Hypothalamus (tissue), 51 donors: ENCODE measurements at places on chromosomes 6 and 20.

DNA sequence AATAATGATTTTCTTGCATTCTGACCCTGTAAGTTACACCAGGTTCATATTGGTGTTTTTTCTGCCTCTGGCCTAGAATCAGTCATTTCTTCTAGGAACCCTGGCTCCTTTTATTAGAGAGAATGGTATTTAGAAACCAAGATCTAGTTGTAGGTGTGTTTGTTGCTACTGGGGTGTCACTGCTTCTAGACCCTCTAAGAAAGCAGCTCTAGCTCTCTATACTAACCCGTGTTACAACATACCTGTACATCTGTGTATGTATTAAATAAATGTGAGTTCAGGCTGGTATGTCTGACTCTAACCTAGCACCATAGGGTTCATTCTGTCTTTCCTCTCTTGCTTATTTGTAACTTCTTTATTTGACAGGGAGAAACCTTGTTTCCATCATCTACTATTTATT lies 16.8 kb downstream of the SENP6 start:
- no peak for DNase-seq

GRCh38 chr6:3723966-3724365 lies 27.5 kb downstream of the PXDC1 start:
- DNase-seq: no peak

DNA sequence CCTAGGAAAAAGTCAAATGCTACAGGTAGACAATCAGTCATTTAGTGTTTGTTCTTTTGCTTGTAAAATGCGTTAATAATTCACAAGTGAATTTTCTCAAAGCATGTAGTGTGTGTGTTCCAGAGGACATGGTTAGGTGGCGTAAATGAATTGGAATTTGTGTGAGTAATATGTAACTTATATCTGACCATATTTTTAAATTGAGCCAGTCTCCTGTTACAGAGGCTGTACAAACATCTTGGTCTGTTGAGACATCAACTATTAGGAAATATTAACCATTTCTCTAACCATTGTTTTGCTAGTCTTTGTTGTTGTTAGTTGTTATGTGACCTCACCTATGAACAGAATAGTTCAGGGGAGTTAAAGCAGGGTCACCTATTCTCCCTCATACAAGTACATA lies 22.7 kb downstream of the MCM8 start:
- no peak for DNase-seq

- no peak for DNase-seq
Observed at GRCh38 chr20:32139947-32140346, 30.4 kb downstream of the TM9SF4 start.

DNA sequence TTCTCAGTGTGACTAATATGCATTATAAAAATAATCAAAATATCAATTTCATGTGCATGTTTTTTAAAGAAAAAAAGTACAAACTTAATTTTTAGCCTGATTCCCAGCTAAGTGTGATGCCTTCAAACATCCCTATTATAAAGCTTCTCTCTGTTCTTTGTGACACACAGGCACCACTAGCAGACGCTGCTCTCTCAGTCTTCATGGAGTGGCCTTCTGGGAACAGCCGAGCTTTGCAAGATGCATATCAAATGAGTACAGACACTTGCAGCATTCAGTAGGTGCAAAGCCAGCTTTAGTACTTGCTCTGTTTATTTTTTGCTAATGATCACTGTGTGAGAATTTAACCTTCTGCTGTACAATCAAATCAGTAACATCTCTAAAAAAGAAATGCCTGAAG lies 340.0 kb downstream of the ADGRB3 start:
- DNase-seq: peak; percentile 67

GRCh38 chr6:54981647-54982046 lies 135.1 kb downstream of the FAM83B start:
- DNase-seq: no peak

- DNase-seq: no peak
Observed at GRCh38 chr20:32087070-32087469, 22.4 kb upstream of the TM9SF4 start.

DNA sequence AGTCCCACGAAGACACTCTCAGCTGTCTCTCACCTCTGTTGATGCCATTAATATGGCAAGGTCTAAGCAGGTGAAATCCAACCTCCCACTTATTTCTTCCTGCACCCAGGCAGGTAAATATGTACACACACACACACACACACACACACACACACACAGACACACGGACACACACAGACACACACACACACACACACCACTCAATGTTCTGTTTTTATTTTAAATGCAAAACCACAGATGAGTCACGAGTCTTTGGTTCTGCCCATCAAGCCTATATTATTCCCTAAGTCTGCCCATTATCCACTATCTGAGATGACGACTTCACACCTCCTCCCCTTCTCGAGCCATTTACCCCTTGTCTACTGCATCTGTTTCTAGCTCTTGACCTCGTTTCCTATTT lies 344.7 kb downstream of the CDH26 start:
- DNase-seq: no peak

DNA sequence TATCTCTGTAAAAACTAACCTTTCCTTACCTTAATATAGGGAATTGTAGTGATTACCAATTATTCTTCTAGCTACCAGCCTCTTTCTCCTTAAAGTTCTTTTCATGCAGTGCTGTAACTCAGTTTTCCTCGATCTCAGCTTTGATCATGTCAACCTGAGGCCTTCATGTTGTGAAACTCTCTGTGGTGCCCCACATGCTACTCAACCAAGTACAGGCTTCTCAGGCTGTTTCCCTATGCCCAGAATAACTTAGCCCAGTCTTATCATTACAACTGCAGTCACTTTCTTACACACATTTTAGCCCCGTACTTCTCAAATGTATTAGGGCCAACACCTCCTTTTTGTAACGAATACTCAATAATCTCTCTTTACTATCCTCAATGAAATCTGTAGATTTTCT lies 90.1 kb upstream of the SUPT3H start:
- no peak for DNase-seq

DNA sequence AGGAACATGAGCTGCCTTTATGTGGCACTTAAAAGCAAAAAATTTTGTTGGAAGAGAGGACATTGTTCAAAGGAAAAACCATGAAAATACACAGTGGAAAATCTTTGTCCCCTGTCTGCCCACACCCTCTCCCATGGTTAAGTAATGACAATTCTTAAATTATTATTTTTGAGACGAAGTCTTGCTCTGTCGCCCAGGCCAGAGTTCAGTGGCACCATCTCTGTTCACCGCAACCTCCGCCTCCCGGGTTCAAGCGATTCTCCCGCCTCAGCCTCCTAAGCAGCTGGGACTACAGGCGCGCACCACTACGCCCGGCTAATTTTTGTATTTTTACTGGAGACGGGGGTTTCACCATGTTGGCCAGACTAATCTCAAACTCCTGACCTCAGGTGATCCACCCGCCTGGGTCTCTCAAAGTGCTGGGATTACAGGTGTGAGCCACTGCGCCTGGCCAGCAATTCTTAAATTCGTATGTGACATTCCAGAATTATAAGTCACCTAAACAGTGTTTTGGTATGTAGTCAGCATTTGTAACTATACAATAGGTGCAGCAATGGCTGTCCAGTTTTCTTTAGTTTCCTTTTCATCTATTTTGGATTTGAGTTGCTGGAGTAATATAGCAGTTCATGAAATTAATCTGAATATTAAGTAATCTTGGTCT lies 636 bp upstream of the SSR1 start:
- no peak for DNase-seq

DNA sequence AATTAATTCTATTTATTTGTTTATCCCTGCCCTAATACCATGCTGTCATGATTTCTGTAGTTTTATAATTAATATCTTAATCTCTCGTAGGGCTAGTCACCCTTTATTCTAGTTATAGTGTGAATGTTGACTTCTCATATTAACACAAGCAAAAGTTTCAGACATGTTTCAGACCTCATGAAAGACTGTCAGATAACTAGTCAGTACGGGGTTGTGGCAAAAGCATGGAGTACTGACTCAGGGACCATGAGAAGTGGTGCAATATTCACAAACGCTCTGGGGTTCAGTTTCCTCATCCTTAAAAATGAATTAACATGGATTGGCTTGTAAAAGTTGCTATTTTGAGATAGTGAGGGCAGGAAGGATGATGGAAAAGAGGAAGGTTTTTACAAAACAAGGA lies 148.9 kb downstream of the TMEM200A start:
- DNase-seq: no peak

- no peak for DNase-seq
Observed at GRCh38 chr6:157025437-157025836, 248.3 kb downstream of the ARID1B start.

- no peak for DNase-seq
Observed at GRCh38 chr6:152503546-152503945, 133.6 kb downstream of the SYNE1 start.

GRCh38 chr6:21137700-21138335 lies 455.7 kb upstream of the SOX4 start:
- no peak for DNase-seq

- peak; percentile 10 for DNase-seq
Observed at GRCh38 chr6:28537509-28538140, 11.9 kb downstream of the GPX5 start.

DNA sequence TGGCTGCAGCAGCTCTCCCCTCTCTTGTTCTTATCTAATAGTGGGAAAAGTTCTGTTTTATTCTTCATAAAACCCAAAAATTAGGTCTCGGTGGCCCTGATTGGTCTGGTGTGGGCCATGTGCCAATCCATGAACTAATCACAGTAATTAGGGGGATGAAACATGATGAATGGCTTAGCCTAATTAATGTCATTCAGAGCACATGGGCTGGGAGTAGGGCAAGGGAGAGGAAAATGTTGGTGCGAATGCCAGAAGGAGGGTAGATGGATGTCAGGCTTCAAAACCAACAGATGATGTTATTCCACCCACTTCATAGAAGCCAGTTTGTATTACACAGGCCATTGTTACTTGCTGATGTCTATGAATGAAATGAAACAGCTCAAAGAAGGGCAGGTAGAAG lies 46.5 kb downstream of the PLEKHG1 start:
- no peak for DNase-seq

DNA sequence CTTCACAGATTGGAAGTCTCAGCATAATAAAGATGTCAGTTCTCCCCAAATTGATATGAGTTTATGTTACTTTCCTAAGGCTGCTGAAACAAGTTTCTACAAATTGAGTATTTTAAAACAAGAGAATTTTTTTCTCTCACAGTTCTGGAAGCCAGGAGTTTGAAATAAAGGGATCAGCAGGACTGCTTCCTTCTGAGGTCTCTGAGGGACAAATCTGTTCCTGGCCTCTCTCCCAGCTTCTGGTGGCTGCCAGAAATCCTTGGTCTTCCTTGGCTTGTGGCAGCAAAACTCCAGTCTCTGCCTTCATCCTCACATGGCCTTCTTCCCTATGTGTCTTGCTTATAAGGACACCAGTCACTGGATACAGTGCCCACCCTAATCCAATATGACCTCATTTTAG lies 136.1 kb downstream of the TFAP2A start:
- DNase-seq: peak; percentile 1

- peak; percentile 25 for DNase-seq
Observed at GRCh38 chr20:50464026-50464724, 46.0 kb upstream of the PTPN1 start.

- DNase-seq: no peak
Observed at GRCh38 chr20:44389871-44390270, 34.4 kb downstream of the HNF4A start.

- no peak for DNase-seq
Observed at GRCh38 chr20:57628047-57628961, 8.1 kb upstream of the ZBP1 start.

DNA sequence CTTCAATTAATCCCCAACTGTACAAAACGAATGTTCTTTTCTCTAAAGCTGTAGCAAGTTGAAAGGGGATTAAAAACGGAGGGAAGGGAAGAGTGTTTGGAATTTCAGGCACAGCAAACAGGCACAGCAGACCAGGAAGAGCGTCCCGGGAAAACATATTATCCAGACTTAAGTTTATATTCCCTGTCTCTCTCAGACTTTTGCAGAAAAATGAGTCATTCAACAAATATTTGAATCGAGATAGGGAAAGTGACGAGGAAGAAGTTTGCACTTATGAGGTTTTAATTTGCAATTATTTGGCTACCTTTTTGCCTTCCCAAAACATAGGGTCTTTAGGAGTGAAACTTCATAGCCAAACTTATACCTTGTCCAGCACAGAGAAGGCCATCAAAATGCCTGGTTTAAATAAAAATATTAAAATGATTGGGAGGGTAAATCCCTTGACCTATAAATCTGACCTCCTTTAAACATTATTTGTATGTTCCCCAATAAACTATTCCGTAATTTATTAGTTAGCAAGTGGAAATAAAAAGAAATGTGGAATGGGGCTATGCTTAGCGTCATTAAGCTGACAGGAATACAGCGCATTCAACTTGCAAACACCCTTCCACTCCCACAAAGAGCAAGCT lies 16.0 kb downstream of the HFE start:
- no peak for DNase-seq

DNA sequence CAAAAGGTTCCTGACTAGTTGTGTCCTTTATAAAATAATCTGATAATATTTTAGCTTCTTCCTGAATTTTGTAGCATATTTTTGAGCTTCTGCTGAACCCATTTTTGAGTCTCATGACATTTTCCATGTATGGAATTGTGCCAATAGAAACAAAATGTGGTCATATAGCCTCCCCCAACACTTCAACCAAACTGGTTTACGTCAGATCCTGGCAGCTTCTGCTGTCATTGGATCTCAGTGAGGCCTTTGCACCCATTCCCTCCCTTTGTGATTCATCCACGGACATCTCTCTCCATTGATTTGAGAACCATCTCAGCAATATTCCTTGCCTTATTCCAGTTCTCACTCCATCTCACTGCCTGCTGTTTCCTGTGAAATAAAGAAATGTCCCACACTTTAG lies 166.0 kb upstream of the PROKR2 start:
- no peak for DNase-seq

- DNase-seq: no peak
Observed at GRCh38 chr20:19976595-19977372, 40.4 kb upstream of the NAA20 start.

DNA sequence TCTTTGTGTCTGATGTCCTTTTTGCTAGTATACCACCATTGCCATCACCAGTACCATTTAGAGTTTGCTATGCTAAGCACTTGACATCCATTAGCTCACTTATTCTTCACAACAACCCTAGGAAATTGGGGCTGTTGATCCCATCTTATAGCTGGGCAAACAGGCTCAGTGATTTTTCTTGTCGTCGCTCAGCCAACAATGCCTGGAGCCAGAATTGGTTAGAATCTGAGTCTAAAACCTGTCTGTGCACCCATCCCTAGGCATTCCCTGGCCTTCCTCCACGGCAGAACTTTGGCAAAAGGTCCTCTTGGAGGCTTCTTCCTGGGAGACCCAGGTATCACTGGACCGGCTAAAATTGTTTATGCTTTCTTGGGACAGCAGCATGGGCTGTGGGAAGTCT lies 20.9 kb downstream of the PHF20 start:
- no peak for DNase-seq
